ENCODE measurements at places on chromosomes 1 and 21.

- no peaks in the 10 kb centered on the region for H3K27me3 ChIP-seq
- H3K4me3 ChIP-seq: no peak overlapping the region
- no peaks in the 10 kb centered on the region for H3K36me3 ChIP-seq
- H3K27ac ChIP-seq: no peak overlapping the region
- H3K4me1 ChIP-seq: no peaks in the 10 kb centered on the region
- no peak for DNase-seq
Measured at GRCh38 chr1:195336812-195337211, 1271.4 kb downstream of the KCNT2 start.

DNA sequence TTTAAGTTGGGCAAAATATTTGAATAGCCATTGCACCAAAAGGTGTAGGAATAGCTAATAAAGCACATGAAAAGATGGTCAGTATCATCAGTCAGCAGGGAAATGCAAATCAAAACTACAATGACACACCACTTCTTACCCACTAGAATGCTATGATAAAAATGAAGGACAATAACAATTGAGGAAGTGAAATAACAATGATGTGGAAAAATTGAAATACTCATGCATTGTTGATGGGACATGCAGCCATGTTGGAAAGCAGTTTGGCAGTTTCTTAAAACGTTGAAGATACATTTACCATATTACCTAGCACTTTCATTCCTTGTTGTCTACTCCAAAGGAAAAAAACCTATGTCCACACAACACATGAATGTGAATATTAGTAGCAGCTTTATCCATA is 28.4 kb downstream of the HSD3B1 start:
- H3K27ac ChIP-seq: no peak overlapping the region
- H3K36me3 ChIP-seq: no peaks in the 10 kb centered on the region
- no peaks in the 10 kb centered on the region for H3K4me1 ChIP-seq
- H3K27me3 ChIP-seq: no peaks in the 10 kb centered on the region

GRCh38 chr1:231162297-231162969 is 575 bp downstream of the TRIM67 start:
- no peaks in the 10 kb centered on the region for H3K27me3 ChIP-seq
- H3K36me3 ChIP-seq: no peaks in the 10 kb centered on the region
- DNase-seq: peak; percentile 35
- H3K27ac ChIP-seq: no peak overlapping the region

DNA sequence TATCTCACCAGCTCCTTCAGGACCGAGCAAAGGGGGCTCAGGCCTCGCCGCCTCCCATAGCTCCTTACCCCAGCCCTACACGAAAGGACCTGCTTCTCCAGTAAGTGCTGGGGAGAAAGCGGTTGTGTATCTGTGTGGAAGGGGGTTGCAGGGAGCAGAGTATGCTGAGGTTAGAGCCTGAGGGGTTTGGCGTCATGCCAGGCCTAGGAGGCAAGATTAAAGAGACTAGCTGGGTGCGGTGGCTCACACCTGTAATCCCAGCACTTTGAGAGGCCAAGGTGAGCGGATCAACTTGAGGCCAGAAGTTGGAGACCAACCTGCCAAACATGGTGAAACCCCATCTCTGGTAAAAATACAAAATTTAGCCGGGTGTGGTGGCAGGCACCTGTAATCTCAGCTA is 14.1 kb upstream of the RASSF5 start:
- H3K36me3 ChIP-seq: 0 out of 2 replicates have a peak, but pooled peaks cover 2% of the 10 kb centered on the region
- no peak for DNase-seq
- H3K27ac ChIP-seq: no peak overlapping the region
- H3K4me3 ChIP-seq: no peak overlapping the region
- peaks cover 19% of the 10 kb centered on the region for H3K4me1 ChIP-seq
- no peaks in the 10 kb centered on the region for H3K27me3 ChIP-seq

- H3K4me3 ChIP-seq: no peak overlapping the region
- no peaks in the 10 kb centered on the region for H3K27me3 ChIP-seq
- H3K4me1 ChIP-seq: no peaks in the 10 kb centered on the region
- DNase-seq: no peak
- no peaks in the 10 kb centered on the region for H3K36me3 ChIP-seq
- no peak overlapping the region for H3K27ac ChIP-seq
Measured at GRCh38 chr1:86191958-86192357, 35.4 kb upstream of the COL24A1 start.

- H3K4me1 ChIP-seq: no peaks in the 10 kb centered on the region
- no peak overlapping the region for H3K4me3 ChIP-seq
- H3K27ac ChIP-seq: no peak overlapping the region
- no peak for DNase-seq
- no peaks in the 10 kb centered on the region for H3K27me3 ChIP-seq
Measured at GRCh38 chr1:233647073-233647472, 33.2 kb downstream of the KCNK1 start.

Data from MM.1S (cell line).